Fibroblast of upper back skin (primary cell): ENCODE measurements at places on chromosomes 3 and 15.

GRCh38 chr3:46991406-46992165 lies 12.1 kb downstream of the NBEAL2 start:
- DNase-seq, result no peak

- DNase-seq, result no peak
Measured at GRCh38 chr3:32181796-32182195, 56.7 kb upstream of the CMTM8 start.

- DNase-seq, result no peak
Measured at GRCh38 chr3:134300520-134300919, 49.9 kb upstream of the RYK start.

DNA sequence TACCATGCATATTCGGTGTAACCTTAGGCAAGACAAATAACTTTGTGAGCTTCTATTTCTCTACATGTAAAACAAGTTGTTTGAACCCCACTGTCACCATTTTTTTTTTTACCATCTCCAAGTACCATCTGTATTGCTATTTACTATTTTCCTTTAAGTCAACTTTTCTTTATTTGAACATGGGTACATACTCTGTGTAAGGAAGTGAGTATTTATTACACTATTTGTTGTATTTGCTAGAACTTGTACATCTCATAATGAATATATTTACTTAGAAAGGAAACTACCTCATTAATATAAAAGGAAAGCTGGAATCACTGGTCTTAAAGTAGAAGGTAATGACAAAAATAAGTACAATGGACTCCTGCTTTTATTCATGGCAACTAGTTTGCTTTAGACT lies 69.9 kb downstream of the WNT5A start:
- DNase-seq, result no peak

- no peak for DNase-seq
Measured at GRCh38 chr3:53809267-53809666, 37.0 kb downstream of the CHDH start.

DNA sequence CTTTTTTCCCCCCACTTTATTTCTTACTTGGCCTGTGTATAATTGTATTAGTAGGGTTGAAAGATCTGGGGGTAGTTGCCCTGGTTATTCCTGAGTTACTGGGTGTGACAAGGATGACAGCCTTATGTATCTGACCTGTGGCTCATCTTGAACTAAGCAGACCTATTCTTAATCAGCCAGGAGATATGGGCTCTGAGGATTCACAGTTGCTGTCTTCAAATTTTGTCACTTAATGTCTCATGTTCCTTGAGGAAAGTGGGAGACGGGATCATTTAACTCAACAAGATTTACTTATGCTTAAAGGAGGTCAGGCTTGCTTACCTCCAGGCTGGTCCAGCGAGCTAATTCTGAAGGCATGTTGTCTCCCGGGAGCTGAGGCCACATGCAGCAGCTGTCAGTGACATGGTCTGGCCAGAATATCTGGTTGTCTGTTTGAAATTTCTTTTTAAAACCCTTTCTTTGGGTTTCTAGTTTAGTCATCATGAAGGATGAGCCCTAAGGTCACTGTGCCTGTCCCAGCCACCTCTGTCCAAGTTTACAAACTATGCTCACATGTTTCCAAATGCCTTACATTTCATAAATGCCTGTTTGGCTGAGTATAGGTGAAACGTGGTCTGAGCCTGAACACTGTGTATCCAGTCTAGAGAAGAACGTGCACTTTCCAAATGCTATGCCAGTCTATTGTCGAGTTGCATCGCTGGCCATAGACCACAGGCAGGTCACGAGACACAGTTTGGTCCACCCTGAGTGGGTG lies 26.8 kb downstream of the LRTM1 start:
- DNase-seq, result peak; percentile 50

- DNase-seq, result no peak
Measured at GRCh38 chr15:31214158-31214863, 112.3 kb upstream of the KLF13 start.

- no peak for DNase-seq
Measured at GRCh38 chr3:140170612-140171011, 235.6 kb downstream of the CLSTN2 start.

GRCh38 chr3:132660052-132660810 lies at the start of gene UBA5:
Gene UBA5, plus strand, starts transcription at chr3:132660329. Its CDS starts 209 bp downstream, at chr3:132660538.
- peak; percentile 60 for DNase-seq

GRCh38 chr3:46748170-46748569 lies 30.5 kb upstream of the PRSS50 start:
- DNase-seq, result peak; percentile 2

- DNase-seq, result peak; percentile 50
Measured at GRCh38 chr3:63089007-63089750, 188.9 kb upstream of the SYNPR start.

- DNase-seq, result no peak
Measured at GRCh38 chr3:159839561-159840379, 148.9 kb upstream of the IL12A start.
